Activated CD4-positive, alpha-beta T cell treated with anti-CD3 and anti-CD28 coated beads for 24 hours (primary cell): ENCODE measurements at places on chromosomes 6 and 20.
A peak's percentile ranks its signal among the peaks of the same experiment; 100 is the strongest.

DNA sequence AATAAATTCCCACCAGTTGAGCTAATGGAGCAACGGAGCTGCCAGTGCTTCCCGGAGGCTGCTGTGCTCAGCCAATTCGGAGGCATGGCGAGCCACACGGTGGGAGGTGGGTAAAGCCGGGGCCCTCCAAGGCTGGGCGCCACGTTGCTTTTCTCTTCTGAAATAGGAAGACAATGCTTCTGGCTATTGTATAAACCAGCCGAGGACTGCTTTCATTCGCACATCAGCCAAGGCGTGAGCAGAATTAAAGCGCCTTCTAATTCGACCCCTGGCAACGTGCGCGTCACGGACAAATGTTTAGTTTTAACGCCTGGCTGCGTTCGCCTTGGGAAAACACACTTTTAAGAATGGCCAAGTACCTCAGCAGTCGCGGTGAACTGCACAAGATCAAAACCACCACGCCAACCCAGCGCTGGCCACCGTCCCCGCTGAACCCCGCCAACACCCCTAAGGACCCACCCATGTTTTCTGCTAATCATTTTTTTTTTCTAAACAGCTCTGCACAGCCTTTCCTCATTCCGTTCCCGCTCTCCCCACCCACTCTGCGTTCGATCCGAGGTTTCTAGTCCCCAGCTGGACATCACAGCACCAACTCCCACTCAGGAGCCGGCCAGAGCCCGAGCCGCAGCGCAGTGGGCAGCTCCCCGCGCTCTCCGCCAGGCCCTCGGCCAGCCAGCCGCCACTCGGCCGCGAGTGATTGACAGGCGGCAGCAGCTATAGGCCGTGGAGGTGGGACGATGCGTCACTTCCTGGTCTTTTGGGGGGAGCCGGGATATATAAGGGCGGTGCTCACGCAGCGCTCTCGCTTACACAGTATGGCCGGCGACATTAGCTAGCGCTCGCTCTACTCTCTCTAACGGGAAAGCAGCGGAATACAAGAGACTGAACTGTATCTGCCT, at the start of gene AMD1:
AMD1 (plus strand) TSS at position 805 of the 899 bp plus-strand sequence. CDS start 321 bp downstream, outside the sequence.
- DNase-seq, result peak; percentile 90

- no peak for DNase-seq
Measured at GRCh38 chr6:47357827-47358226, 48.1 kb upstream of the TNFRSF21 start.

- DNase-seq, result no peak
Measured at GRCh38 chr20:1242530-1242929, 16.7 kb downstream of the RAD21L1 start.

GRCh38 chr20:58675146-58675584, 17.4 kb upstream of the NPEPL1 start:
- no peak for DNase-seq

GRCh38 chr6:31055441-31055840, 45.2 kb downstream of the MUC22 start:
- no peak for DNase-seq

GRCh38 chr6:104462811-104463599, 396.7 kb downstream of the HACE1 start:
- DNase-seq, result no peak

- no peak for DNase-seq
Measured at GRCh38 chr6:136084403-136084802, 165.7 kb downstream of the MTFR2 start.
